ENCODE measurements at places on chromosomes 16 and 17.

- no peak for DNase-seq
These were observed 6.2 kb downstream of the MPP2 start for GRCh38 chr17:43900858-43901754.

- DNase-seq, result no peak
These were observed 85.3 kb upstream of the LGALS9 start for GRCh38 chr17:27545562-27546229.

DNA sequence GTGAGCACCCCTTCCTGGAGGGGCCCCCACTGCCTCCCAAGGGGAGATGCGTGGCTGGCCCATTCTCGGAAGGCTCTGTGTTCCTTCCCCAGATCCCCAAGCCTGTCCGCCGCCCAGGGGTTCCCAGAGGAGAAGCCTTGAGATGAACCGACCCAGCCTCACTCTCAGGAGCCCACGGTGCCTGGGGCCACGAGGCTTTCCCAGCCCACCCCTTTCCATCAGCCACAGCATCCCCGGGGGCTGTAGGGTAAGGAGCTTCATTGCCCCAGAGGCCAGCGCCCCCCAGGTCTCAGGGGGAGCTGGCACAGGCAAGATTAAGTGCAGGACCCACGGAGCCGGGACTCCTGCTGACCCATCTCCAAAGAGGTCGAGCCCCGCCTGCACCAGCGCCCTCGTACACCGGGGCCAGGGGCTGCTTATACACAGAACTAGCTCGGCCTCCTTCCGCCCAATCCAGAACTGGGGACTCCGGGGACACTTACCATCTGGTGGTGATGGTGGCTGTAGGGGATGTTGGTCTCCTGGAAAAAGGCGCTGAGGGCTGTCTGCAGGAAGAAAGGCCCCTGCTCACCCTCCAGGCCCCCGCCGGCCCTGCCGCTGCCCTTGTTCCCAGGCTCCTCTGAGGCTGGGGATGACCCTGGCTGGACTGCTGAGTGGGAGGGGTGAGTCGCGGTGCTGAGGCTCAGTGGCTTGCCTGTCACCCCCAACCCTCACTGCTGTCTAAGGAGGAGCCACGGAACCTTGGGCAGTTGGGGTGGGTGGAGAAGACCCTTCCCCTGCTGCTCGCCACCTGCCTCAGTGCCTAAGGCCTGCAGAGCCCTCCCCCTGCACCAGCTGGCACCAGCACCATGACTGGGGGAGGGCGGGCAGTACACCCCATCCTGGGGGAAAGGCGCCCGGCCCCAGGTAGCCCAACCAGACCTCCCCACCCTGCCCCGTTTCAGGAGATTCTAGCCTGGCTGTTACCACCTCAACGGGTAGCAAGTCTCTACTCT, 4.4 kb downstream of the UBALD1 start:
- DNase-seq, result no peak

- no peak for DNase-seq
These were observed 41.2 kb downstream of the CNOT1 start for GRCh38 chr16:58588406-58588805.

DNA sequence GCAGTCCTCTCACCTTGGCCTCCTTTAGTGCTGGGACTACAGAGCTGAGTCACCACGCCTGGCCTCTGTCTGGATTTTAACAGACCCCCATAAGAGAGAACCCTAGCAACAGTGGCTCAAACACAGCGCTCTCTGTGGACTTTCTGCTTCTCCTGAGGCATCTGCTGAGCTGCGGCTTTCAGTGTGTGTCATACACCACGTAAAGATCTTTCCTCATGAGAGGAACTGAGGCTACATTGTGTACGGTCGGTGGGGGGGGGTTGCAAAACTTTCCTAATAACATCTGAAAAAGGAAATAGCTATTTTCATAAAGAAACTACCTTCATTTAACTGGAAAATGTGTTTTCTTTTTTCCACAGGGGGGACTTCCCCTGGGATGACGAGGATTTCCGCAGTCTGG, 32.9 kb downstream of the DEF8 start:
- DNase-seq, result no peak

GRCh38 chr17:77210331-77210730, 69.6 kb downstream of the SEC14L1 start:
- DNase-seq, result no peak

DNA sequence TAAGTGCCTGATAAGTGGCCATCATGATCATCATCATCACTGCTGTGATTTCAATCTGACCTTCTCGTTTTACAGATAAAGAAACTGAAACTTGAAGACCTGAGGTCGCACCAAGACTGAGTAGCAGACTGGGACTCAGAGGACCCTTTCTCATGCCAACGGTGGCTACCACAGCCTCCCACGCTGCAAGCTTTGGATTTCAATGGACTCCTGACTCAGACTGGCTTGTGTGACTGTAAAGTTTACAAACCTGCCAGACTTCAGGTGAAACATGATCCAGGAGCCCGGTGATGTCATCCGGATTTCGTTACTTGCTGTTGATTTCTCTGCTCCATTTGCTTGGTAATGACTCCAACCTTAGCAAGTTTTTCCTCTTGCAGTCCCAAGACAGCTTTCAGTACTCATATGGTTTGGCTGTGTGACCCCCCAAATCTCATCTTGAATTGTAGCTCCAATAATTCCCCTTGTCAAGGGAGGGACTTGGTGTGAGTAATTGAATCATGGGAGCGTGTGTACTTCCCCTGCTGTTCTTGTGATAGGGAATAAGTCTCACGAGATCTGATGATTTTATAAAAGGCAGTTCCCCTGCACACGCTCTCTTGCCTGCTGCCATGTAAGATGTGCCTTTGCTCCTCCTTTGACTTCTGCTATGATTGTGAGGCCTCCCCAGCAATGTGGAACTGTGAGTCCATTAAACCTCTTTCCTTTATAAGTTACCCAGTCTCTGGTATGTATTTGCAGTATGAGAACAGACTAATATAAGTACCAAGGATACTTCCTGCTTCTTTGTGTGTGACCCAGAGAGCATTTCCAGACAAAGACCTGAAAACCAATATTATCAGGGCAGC, 26.7 kb upstream of the IRX6 start:
- no peak for DNase-seq

- no peak for DNase-seq
These were observed 10.6 kb upstream of the CCL5 start for GRCh38 chr17:35890774-35891155.

Data from caudate nucleus (tissue), 63 donors.